ENCODE measurements at places on chromosomes 7 and 10.

GRCh38 chr7:129824291-129825208 lies 128.2 kb downstream of the UBE2H start:
- DNase-seq: peak; percentile 90

- DNase-seq: no peak
Observed at GRCh38 chr7:100248483-100248882, 28.7 kb downstream of the PVRIG start.

DNA sequence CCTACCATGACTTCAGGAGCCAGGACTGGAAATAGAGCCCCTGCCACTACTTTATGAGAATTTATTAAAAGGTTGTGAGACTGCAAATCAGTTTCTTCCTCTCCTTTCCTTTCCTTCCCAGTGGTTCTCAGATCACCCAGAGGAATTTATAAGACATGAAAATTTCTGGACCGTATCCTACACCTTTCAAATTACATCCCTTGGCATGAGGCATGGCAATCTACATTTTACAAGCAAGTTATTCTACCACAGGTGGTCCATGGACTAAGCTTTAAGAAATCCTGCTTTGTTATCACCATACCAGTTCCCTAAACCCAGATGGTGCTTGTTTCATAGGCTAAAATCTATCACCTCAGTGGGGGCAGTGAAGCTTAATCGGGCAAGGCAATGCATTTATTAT lies 66.5 kb downstream of the TPK1 start:
- DNase-seq: no peak

- no peak for DNase-seq
Observed at GRCh38 chr7:127961786-127962453, 69.3 kb downstream of the LRRC4 start.

- no peak for DNase-seq
Observed at GRCh38 chr10:947881-948280, 16.4 kb upstream of the LARP4B start.

- DNase-seq: no peak
Observed at GRCh38 chr10:124255556-124255955, 162.2 kb upstream of the CHST15 start.

- no peak for DNase-seq
Observed at GRCh38 chr10:15172306-15172840, 3.9 kb upstream of the NMT2 start.
